ENCODE measurements at places on chromosomes 1 and 21.
A peak's percentile ranks its signal among the peaks of the same experiment; 100 is the strongest.

GRCh38 chr1:34865981-34866761 is 6.6 kb upstream of the SMIM12 start:
- peak; percentile 87 for DNase-seq

DNA sequence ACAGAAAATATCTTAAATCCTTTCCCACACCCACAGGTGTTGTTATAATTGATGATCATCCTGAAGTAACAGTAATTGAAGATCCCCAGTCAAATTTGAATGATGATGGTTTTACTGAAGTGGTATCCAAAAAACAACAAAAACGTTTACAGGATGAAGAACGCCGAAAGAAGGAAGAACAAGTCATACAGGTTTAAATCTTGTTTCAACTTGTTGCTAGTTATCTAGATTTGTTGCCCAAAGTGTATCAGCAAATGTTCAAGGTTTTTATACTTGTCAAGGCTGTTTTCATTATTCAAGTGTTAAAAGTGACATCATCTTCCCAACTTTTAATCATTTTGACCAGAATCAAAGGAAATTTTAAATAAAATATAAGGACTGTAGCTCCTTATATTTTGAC is 64.7 kb downstream of the PRRC2C start:
- no peak for DNase-seq

- DNase-seq, result no peak
Measured at GRCh38 chr1:119294722-119295121, 73.9 kb upstream of the HAO2 start.

DNA sequence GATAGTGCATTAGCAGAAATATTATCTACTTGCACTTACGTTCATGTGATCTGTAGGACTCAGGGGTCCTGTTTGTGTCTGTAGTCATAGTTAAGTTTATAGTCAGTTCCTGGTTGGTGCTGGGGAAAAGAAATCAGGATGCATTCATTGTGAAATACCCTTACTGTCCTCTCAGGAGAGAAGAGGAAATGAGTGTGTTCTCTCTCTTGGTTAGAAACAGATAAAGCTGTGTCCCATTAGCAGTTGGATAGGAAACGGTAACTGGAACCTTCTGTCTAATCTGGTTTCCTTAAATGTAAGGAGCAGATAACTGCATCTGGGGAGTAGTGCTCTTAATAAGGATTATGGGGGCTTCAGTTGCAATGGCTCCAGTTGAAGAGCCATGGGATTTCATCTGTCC is 8.9 kb downstream of the SDCCAG8 start:
- no peak for DNase-seq

- DNase-seq, result no peak
Measured at GRCh38 chr1:62841587-62842169, 57.7 kb downstream of the ATG4C start.

DNA sequence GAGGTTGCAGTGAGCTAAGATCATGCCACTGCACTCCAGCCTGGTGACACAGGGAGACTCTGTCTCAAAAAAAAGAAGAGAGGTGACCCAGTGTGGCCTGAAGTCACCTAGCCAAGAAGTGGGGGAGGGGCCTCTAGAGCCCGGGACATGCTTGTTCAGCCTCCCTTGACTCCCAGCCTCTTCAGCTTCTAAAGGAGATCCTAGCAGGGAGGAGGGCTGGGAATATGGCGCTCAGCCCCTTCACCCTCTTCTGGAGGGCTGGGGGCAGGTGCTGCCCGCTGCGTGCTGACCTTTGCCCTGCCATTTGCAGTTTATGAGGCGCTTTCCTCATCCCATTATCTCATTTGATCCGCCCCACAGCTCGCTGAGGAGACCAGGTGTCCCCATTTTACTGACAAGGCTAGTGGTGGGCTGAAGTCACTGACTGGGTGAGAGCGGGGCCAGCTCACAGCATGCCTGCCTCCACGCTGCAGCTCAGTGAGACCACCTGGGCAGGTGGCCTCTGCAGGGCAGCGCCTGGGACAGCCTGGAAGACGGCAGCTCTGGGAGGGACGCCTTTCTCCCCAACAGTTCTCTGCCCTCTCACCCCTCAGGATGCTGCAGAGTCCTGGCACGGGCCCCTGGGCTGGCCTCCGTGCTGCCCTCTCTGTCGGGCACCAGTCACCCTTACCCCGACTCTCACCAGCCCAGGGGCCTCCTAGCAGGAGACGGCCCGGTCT is 7.5 kb downstream of the ELF3 start:
- DNase-seq, result peak; percentile 84

- DNase-seq, result no peak
Measured at GRCh38 chr1:48608882-48609281, 136.9 kb upstream of the SPATA6 start.

DNA sequence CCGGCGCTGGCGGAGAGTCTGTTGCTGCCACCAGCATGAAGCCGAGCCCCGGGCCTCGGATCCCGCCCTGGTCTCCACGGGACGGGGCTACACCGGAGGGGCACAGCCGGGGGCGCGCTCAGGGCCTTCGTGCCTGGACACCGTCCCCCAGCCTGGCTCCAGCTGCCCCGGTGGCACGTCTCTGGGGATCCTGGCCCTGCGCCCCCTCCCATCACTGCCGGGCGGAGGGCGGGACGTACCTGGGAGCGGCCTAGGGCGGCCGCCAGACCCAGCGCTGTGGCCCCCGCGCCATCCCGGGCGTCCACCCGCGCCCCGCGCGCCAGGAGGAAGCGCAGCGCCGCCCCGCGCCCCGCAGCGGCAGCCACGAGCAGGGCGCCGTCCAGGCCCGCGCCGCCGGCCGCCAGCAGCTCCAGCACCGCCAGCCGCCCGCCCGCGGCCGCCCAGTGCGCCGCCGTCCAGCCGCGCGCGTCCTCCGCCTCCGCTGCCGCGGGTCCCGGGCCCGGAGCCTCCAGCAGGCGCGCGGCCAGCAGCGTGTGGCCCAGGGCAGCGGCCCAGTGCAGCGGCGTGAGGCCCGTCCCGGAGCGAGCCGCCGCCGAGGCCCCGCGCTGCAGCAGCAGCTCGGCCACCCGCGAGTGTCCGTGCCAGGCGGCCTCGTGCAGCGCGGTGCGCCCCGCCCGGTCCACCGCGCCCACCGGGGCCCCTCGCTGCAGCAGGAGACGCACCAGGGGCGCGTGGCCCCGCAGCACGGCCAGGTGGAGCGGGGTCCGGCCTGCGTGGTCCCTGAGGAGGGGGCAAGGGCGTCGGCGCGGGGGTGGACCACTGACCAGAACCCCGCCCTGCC is 1.0 kb downstream of the ANKRD65 start:
- DNase-seq, result peak; percentile 91

DNA sequence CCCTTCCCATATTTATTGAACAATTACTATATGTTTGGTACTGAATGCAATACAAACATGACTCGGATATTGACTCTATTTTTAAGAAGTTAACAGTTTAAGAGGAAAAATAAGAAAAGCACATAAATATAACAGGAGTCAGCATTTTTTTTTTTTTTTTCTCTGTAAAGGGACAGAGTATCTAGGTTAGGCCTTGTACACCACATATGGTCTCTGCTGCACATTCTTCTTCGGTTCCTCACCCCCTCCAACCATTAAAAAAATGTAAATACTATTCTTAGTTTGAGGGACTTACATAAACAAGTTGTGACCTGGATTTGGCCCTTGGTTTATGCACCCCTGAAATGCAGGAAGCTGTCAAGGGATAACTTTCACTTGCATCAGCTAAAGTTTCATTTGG is 40.4 kb downstream of the PHC2 start:
- DNase-seq, result no peak

DNA sequence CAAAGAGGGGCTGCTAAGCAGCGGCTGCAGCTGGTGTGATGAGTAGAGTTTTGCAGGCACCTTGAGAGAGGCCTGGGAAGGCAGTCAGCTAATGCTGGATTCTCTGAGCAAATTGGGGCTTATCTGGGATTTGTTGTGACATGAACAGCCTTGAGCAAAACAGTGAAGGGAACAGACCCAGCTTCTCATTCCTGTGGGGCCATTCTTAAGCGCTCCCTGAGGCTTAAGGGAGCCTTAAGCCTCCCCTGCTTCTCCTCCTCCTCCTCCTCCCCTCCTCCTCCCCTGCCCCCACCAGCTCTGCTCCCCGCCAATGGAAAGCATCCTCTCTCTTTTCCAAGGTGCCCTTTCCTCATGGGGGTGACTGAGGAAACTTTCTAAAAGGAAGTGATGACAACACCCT is 21.3 kb downstream of the HMGCS2 start:
- no peak for DNase-seq

GRCh38 chr1:56545711-56546110 is 33.7 kb downstream of the PLPP3 start:
- no peak for DNase-seq

DNA sequence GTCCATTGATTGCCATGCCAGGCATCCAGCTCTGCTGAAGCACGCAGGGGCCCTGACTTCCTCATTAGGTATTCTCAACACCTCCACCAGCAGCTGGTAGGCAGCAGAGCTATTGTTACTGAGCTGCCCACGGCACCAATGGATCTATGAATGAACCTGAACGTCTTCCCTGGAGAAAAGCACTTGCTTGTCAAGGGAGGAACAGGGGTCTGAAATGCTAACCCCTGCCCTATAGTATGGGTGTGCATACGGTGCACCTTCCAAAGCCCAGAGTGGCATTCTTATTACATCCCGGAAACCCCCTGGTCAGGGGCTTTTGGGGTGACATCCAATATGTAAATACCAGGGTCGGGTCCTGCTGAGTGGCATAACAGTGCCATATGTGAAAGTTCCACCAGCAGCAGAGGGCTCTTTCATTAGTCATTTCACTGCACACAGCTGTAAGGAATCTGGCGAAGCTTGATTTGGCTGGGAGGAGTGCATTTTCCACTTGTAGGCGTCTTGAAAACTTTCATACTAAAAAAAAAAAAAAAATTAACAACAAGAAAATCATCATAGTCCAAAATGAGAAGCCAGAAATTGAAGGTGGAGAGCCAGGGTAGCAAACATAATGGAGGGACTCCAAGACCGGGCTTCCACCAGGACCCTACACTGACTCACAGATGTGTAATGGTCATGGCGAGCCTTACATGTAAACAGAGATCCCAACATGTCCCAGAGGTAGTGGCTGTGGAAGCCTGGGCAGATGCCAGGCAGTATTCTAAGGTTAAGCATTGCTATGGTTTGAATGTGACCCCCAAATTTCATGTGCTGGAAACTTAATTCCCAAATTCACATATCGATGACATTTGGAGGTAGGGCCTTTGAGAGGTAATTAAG is 58.8 kb upstream of the PRDX6 start:
- no peak for DNase-seq

DNA sequence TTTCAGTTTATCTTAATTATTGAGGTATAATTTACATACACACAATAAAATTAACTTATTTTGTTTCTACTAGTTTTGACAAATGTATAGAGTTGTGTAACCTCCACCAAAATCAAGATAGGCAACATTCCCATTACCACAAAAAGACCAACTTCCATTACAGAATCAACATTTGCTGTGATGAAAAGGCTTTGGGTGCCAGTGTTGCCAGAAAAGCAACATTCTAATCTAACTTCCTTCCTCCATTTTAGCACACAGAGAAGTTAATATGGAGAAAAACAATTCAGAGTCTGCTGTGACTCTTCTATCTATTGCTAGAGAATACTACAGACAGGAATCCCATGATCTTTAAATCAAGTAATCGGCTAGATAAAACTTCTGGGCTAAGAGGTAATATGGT is 245.3 kb downstream of the RERE start:
- no peak for DNase-seq

DNA sequence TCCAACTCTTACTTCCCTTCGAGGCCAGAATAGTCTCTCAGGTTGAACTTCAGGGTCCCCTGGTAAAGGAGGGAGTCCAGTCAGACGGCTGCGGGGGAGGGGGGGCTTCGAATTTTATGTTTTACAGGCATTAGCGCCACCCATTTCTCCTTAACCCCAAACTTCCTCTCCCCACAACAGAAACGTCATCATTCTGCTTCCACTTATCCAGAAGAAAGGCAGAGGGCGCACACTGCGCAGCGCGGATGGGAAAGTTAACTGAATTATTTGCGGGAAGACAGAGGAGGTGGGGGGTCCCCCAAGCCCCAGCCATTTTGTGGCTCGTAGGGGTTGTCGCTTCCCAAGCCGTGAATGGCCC is 529 bp upstream of the PRMT2 start:
- DNase-seq, result peak; percentile 52

DNA sequence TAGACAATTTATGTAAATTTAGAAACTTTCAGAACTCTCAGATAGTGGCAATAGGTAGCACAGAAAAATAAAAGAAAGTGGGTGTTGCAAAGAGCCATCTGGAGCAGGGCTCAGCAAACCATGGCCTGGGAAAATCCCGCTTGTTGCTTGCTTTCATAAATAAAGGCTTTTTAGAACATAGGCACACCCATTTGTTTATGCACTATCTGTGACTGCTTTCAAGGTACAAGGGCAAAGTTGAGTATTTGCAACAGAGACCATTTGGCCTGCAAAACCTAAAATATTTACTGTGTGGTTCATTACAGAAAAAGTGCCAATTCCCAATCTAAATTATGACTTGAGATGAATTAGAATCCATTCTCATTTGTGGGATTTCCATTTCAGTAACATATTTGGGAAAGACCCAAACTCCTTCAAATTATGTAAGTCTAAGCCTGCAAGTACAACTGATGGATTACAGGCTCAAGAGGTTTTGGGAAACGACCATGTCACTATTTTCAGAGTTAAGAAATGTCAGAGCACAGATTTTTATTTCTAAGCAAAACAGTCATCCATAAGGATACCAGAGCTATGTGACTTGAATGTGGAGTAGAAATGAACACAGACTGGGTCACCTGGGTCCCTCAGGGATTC is 43.5 kb upstream of the DPT start:
- no peak for DNase-seq

DNA sequence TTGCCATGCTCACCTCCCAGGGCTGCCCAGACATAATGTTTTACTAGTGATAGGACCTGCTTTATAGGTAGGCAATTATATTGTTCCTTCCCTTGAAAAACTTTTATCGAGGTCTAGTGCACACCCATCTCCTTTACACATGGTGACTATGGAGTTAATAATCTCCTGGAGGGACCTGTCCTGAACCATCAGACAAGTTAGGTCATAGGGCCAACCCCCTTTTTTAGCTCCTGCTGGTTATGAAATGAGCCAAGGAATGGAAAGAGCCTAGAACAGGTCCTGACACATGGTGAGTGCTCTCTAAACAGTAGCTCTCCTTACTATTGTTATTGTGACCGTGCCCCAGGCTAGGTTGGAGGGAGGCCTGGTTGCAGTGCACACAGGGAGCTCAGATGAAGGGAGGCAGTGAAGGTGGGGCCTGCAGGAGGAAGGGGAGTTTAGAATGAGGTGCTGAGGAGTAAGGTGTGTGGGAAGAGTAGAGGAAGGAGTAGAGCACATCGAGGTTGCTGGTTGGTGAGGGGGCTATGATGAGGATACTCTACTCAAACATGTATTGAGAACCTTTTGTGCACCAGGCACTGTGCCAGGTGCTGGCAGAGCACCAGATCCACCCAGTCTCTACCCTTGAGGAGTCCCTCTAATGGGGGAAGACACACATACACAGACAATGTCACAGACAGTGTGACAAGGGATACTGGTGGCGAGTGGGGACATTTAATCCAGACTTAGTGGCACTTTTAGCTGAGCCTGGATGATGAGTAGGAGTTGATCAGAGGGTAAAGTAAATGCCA is 14.1 kb upstream of the LMNA start:
- DNase-seq, result no peak

- no peak for DNase-seq
Measured at GRCh38 chr1:25784575-25785051, 15.4 kb upstream of the SELENON start.

- DNase-seq, result peak; percentile 98
Measured at GRCh38 chr21:31731857-31732596, at the start of gene SCAF4. SCAF4 (minus strand) TSS chr21:31732118; CDS start chr21:31731692, 426 bp downstream.

All from upper lobe of left lung (tissue), 6 donors.